ENCODE measurements at places on chromosomes 5 and 9.

DNA sequence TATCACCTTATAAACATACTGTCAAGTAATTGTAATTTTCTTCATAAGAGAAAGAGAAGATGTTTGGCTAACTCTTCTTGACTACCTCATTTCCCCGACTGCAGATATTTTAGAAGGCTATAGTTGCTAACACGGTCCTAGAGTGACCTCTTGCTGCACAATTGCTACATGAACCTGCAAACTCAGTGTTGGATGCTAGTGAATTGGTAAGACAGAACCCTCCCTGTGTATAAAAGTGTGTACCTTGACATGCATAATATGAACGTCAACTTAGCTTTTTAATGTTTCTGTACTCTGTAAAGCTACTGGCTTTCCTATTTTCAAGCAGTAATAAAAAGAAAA, 46.7 kb upstream of the CER1 start:
- no peak for DNase-seq

DNA sequence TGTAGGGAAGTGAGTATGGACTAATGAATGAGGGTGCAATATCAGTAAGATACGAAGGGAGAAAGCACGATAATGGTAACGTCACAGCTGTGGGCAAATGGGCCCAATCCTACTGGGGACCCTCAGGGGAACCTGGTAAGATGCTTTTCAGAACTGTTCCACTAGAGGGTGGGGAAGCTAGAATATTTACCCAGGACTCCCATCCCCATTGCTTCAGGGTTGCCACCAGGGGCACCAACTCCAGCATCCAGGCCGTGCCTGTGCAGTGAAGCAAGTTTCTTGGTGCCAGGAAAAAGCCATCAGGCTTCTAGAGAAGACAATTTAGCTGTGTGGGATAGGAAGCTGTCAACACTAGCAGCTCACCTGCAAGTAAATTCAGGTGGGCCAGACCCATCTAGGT, 409.3 kb downstream of the AGTPBP1 start:
- DNase-seq = no peak

GRCh38 chr9:126521089-126521488, 92.6 kb upstream of the LMX1B start:
- DNase-seq = no peak

GRCh38 chr5:389891-390622, 52.9 kb upstream of the EXOC3 start:
- no peak for DNase-seq

GRCh38 chr9:113946496-113947115, 70.5 kb downstream of the ZNF618 start:
- no peak for DNase-seq

DNA sequence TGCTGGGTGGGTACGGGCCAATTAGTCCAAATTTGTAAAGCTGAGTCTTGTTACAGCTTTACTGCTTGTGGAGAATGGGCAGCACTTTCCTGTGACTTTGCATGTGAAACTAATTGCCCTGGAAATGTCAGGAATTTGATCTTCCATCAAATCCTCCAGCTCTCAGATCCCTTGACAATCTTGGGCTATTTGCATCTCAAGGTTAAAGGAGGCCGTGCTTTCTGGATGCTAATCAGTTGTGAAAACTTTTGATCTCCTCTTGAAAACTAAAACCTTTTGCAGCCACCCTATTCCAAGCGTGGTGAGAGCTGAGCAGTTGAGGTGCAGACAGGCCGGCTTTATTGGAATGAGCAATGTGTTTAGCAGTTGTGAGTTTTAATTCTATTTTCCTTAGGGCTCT, 68.0 kb upstream of the CLINT1 start:
- DNase-seq = no peak

GRCh38 chr5:108084105-108084504, 297.8 kb downstream of the FBXL17 start:
- no peak for DNase-seq

DNA sequence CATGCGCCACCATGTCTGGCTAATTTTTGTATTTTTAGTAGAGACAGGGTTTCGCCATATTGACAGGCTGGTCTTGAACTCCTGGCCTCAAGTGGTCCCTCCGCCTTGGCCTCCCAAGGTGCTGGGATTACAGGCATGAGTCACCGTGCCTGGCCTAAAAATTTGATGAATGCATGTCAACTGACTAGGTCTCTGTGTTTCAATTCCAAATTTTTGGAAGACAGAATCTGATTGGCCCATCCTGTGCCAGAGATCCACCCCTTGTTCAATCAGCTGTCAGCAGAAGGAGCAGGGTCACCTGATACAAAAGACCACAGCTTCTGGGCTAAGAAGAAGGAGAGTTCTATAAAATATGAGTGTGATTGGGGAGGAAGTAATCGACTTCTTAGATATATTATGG, 43.5 kb upstream of the COL15A1 start:
- DNase-seq = no peak

GRCh38 chr5:171826132-171826531, 40.5 kb downstream of the SMIM23 start:
- DNase-seq = no peak

DNA sequence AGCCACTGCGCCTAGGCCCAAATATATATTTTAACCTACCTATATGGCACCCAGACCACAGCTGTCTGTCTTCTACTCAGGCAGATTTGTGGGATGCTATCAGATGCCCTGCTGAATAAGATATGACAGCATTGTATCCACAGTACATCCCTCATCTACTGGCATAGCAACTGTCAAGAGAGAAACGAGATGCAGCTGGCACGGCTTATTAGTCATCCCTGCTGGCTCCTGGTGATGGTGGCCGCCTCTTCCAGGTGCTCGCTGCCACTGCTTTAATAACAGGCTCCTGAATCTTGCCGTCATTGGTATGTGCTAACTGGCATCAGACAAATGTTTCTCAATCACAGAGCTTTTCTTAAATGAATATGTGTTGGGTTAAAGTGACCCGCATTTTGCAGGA, 34.0 kb downstream of the B4GALT1 start:
- no peak for DNase-seq

DNA sequence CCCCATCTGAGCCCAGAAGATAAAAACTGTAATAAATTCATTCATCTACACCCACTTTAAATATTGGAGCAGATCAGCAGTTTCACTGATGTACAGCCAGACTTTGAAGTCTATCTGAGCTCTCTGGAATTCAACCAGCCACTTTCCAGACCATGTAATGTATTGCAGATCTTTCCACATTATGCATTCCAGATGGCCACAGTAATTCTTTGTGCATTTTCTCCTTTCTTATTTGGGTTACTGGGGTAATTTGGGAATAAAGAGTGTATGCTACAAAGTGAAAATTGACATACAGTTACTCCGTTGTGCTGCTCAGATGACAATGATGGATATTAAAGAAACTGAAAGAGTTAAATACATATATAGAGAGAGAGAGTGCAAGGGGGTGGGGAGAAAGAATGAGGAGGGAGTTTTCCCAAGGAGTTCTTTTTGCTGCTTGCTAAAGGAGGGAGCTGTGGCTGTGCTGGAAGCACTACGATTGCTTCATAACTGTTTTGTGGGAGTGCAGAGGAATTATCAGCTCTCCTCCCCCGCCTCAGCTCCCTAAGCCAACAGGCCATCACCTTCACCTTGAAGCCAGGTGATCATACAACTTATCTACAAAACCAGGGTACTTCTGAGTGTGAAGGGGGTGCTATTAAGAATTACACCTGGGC, 152.8 kb downstream of the GAS1 start:
- no peak for DNase-seq

DNA sequence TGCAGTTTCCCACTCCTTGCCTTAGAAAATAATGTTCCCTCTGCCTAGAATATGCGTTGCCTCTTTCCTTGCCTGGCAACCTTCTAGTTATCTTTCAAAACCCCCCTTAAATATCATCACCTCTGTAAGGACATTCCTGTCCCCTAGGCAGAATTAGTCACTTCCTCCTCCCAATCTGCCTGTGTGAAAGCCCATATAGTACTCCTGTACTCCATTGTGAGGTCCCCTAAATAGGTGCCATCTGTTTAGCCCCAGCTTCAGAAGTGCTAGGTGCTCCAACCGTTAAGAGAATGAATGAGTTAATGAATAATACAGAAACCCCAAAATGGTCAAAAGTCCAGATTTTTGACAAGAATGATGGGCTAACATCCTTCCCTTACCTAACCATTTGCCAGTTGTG, 181.4 kb downstream of the GDNF start:
- DNase-seq = no peak

GRCh38 chr5:141951332-141951781, 6.6 kb downstream of the PCDH12 start:
- no peak for DNase-seq

DNA sequence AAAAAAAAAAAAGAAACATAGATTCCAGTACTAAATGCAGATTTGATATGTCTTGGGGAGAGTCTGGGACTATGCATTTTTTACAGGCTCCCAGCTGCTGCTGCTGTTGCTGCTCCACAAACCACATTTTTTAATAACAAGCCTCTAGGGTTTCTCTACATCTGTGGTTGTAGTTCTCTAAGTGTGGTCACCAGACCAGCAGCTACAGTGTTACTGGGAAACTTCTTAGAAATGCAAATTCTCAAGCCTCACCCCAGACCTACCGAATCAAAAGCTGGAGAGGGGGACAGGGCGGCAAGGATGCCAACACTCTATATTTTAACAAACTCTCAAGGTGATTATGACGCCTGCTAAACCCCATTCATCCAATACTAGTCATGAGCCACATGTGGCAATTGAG, 293.4 kb upstream of the PTGER4 start:
- DNase-seq = no peak

- no peak for DNase-seq
Measured at GRCh38 chr9:22469928-22470544, 23.4 kb downstream of the DMRTA1 start.

GRCh38 chr5:81422671-81423070, 28.7 kb upstream of the ACOT12 start:
- no peak for DNase-seq
